Urinary bladder (tissue), 4 donors: ENCODE measurements at places on chromosomes 16 and 17. TPM values are rescaled to one million over a fixed set of nuclear protein-coding genes. Genes with fewer than 3 reads are reported as not detected.

DNA sequence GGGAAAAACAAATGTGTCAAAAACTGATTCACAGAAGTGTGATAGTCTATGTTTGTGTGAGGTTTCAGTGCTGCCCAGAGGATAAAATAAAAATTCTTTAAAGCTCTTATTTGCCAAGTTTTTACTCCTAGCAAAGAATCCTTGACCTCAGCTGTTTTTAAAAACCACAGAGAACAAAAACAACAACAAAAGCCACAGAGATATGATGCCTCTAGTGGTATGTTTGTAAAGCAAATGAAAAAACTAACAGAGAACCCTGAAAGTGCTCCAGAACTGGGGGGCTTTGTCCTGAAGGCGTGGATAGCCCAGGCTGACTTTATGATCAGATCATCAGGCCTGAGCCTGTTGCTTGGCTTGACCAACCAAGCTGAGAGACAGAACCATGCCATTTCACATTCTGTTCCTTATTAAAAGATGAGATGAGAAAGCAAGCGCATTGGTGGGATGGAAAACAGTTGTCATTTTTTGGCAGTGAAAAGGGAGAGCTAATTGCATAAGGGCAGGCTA is 411.0 kb downstream of the CPPED1 start:
- DNase-seq, result no peak

Gene PITPNM3
- polyA plus RNA-seq, result 10.1 TPM

GRCh38 chr16:88941913-88942909 is 34.8 kb downstream of the CBFA2T3 start:
- DNase-seq, result no peak

DNA sequence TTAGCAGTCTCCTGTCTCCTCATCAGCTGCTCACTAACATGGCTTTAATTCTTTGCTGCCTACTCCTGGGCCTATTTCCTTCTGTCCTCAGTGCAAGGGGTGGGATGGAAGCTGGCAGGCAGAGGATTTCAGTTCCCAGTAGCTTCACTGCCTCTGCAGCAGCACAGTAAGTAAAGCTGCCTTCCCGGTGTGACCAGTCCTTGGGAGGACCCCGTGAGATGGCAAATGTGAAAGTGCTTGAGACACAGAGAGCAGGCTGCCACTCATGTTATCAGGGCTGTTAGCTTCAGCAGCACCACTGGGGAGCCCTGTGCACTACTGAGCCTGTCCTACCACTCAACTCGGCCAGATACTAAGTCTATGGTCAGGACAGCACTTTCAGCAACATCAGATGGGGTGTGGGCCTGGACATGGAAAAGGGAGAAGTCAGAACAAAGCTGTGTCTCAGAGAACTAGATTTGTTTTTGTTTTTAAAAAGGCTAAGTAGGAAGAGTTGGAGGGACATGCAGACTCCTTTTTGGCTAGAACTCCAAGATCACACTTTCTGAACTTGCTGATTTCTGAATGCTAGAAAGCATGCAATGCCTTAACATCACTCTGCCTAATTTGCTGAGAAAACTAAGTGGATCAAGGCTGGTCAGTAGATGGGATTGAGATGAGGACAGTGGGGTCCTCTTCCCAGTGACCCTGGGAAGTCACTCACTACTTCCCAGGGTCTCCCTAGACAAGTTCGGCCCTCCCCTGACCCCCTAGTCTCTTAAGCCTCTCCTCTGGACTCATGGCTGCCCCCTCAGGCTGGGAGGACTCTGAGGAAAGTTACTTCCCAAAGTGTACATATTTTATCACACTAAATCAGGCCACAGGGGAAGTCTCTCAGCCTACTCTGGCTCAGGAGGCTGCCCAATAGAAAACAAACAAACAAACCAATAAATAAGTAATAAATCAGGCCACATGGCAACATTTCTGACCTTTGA is 1.1 kb downstream of the ACSF2 start:
- no peak for DNase-seq

- DNase-seq, result no peak
Measured at GRCh38 chr17:18190628-18191235, 7.1 kb downstream of the ALKBH5 start.

Gene ZNF75A
- 16.4 TPM for polyA plus RNA-seq

Gene GLTPD2
- 0.10 TPM for polyA plus RNA-seq

DNA sequence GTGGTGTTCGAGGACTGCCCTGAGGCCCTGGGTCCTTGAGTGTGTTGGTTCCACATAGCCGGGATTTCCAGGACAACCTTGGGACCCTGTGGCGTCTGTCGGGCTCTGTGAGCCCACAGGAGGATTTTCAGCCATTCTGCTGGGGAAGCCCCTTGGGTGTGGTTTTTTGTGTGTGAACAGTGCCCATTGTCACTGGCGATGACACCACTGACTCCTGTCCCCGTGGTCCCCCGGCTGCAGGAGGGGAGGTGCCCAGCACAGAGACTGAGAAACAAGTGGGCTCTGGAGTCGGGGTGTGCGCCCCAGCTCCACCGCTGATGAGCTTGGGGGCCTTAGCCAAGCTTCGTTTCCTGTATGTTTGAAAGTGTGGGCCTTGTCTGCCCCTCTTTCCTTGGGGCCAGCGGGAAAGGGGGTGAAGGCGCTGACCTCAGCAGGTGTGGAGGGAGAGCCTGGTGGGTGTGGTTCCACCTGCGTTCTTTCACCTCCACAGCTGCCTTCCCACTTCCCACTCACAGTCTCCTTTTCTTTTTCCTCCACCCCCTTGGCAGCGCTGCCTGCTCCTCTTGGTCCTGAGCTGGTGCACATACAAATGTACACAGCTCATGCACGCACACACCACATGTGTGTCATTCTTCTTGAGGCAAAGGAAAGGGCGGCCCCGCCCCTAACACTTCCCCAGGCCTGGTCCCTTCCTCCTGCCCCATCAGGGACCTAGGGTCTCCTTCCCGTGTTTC is 16.1 kb downstream of the MGRN1 start:
- no peak for DNase-seq

DNA sequence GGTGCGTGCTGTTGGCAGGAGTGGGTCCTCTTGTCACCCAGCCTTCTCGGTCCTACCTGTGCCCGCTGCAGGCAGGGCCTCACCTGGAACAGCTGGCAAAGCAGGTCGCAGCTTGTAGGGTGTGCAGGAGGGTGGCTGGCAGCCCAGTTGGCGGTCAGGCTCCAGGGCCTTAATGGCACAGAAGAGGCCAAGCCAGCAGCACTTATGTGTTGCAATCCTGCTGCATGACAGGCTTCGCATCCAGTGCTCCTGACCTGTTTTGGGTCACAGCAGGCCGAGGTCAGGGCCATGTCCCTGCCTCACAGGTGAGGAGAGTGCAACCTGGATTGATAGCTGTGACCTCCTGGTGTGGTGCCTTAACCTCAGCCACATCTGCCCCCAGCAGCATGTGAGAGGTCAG is 31.9 kb downstream of the ZC3H18 start:
- no peak for DNase-seq

DNA sequence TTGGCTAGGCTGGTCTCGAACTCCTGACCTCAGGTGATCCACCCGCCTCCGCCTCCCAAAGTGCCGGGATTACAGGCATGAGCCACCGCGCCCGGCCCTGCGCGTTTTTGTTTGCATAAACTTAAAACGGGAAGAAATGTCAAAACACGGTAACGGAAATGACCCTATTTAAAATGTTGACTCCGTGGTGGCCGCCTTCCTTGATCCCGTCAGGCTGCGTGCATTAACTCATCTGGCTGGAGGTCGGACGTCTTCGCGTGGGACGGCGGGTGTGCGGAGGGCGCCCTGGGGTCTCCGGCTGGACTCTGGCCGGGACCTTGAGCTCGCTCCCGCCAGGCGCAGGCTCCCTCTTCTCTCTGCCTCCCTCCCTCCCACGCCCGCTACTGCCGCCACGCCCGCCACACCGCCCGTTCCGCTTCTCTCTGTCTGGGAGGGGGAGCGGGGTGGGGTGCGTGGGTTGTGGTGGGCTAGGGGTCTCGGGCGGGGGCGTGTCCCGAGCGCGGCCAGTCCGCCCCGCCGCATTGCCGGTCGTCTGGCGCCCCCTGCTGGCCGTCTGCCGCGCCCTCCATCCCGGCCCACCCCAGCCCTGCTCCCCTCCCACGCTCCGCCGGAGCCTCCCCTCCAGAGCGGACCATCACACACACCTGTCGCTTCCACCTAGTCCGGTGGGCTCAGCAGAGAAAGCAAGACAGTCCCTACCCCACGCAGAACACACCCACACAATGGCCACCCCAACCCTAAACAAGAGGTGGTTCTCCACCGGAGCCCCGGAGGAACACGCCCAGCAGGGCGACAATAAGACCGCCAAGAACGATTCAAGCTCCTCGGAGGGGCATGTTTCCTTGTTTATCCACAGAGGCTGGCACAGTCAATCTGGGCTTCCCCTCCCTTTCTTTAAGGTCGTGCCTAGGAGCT is 1.2 kb upstream of the CCDC42 start:
- DNase-seq, result no peak

GRCh38 chr17:80811181-80812105 is 180.2 kb upstream of the CHMP6 start:
- DNase-seq, result no peak

- peak; percentile 41 for DNase-seq
Measured at GRCh38 chr16:57147381-57148221, 38.2 kb downstream of the PSME3IP1 start.

- no peak for DNase-seq
Measured at GRCh38 chr17:17186551-17187505, 19.3 kb downstream of the PLD6 start.
